Endodermal cell (in vitro differentiated cells): ENCODE measurements at places on chromosomes 11 and 22. TPM values are rescaled to one million over a fixed set of nuclear protein-coding genes. Genes with fewer than 3 reads are reported as not detected.

PITPNM1 gene
- 45.6 to 109 TPM (median 104 TPM) in 3 replicates for total RNA-seq

- DNase-seq, result peak; percentile 98
- peaks cover 5% of the 10 kb centered on the region for H3K4me1 ChIP-seq
- H3K36me3 ChIP-seq, result no peaks in the 10 kb centered on the region
- H3K27me3 ChIP-seq, result no peaks in the 10 kb centered on the region
- no peak overlapping the region for H3K27ac ChIP-seq
- H3K4me3 ChIP-seq, result no peak overlapping the region
Observed at GRCh38 chr22:44735518-44736428, 16.6 kb upstream of the ARHGAP8 start.

DNA sequence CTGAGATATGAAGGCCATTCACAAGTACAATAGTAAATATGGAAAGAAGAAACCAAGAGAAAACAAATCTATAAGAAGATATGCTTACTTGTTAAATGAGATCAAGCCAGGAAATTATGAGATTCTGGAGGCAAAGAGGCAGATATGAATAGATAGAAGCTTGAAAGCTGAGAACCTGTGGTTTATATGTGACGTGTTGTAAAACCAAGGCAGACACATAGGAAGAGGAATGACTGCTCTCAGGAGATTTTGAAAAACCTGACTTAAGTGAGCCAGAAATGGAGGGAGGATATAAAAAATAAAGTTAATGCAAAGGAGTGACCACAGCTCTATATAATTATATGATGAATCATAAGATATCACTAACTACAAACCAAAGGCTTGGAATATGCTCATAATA is 1160.5 kb upstream of the CNTN5 start:
- peaks cover 6% of the 10 kb centered on the region for H3K4me1 ChIP-seq
- H3K4me3 ChIP-seq, result no peak overlapping the region
- no peaks in the 10 kb centered on the region for H3K27me3 ChIP-seq
- no peak for DNase-seq

DNA sequence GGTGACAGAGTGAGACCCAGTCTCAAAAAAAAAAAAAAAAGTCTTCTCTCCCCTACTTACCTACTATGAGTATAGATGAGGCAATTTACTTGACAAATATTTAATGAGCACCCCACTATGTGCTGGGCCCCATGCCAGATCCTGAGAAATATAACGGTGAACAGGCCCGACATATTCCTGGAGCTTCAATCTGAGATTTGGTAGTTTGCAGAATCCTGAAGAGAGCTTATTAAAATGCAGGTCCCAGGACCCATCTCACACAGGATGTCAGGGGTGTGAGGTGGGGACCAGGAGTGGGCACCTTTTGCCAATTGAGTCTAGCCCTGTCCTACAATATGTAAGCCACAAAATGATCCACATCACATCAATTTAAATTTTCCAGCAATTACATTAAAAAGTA is 44.0 kb downstream of the KCNJ4 start:
- H3K27ac ChIP-seq, result no peak overlapping the region
- no peaks in the 10 kb centered on the region for H3K27me3 ChIP-seq
- no peak for DNase-seq
- H3K4me3 ChIP-seq, result no peak overlapping the region
- no peaks in the 10 kb centered on the region for H3K36me3 ChIP-seq
- no peaks in the 10 kb centered on the region for H3K4me1 ChIP-seq

SCUBE2 gene
- total RNA-seq, result 0.47 and 2.0 TPM in 2 replicates

- H3K36me3 ChIP-seq, result no peaks in the 10 kb centered on the region
- H3K27me3 ChIP-seq, result no peaks in the 10 kb centered on the region
- DNase-seq, result no peak
- no peaks in the 10 kb centered on the region for H3K4me1 ChIP-seq
- H3K27ac ChIP-seq, result no peak overlapping the region
Observed at GRCh38 chr11:74299015-74299414, 12.4 kb downstream of the P4HA3 start.

POLD4 gene
- 44.4 and 47.6 TPM in 2 replicates for total RNA-seq

DNA sequence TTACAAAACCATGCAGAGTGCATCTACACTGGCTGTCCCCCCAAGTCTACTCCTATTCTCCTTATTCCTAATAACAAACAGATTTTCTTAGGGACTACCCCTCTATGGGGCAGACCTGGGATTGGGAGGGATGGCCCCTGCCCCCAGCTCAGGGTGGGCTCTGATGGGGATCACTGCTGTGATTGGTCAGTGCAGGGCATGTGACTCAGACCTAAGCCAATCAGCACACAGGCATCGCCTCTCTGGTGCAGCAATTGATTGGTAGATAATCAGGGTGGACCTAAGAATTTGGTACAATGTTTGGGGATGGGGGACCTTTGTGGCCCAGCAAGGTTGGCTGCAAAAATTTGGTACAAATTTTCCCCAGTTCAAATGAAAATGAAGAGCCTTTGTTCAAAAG is 57.2 kb upstream of the SHANK2 start:
- H3K4me1 ChIP-seq, result no peaks in the 10 kb centered on the region
- no peaks in the 10 kb centered on the region for H3K27me3 ChIP-seq
- H3K4me3 ChIP-seq, result no peak overlapping the region
- H3K36me3 ChIP-seq, result no peaks in the 10 kb centered on the region

C11orf97 gene
- total RNA-seq, result not detected in 3 replicates

GRCh38 chr22:38474003-38474607 is 6.2 kb downstream of the KDELR3 start:
- DNase-seq, result peak; percentile 40
- no peaks in the 10 kb centered on the region for H3K27me3 ChIP-seq
- H3K36me3 ChIP-seq, result peaks cover 1% of the 10 kb centered on the region
- no peak overlapping the region for H3K4me3 ChIP-seq

DNA sequence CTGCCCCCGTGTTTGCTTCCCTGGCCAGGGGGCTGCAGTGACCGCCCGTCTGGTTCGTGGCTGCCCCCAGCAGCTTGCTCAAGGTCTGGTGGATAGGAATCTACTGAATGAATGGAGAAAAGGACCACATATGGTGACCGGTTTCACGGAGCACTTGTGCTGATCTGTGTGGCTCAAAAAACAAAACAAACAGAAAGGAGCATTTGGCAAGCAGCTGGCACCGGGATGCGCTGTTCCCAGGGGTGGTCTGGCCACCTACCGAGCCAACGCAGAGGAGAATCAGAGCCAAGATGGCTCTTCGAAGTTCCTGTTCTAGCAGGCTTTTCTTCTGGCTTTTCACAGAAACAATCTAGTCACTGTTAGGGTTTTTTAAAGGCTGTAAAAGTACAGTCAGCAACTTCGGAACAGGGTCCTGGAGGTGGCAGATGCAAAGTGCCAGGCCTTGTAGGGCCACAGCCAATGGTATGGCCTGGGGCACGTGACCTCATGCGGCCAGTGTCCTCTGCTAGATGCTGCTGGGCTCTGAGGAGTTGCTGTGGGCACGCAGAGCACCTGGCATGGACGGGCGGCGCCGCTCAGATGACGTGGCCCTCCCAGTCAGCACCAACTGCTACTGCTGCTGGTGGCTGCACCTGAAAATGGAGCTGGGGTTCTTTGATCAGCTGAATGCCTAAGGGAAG is 27.3 kb upstream of the PACSIN2 start:
- DNase-seq, result no peak
- no peaks in the 10 kb centered on the region for H3K27me3 ChIP-seq
- no peaks in the 10 kb centered on the region for H3K36me3 ChIP-seq
- no peak overlapping the region for H3K27ac ChIP-seq

DNA sequence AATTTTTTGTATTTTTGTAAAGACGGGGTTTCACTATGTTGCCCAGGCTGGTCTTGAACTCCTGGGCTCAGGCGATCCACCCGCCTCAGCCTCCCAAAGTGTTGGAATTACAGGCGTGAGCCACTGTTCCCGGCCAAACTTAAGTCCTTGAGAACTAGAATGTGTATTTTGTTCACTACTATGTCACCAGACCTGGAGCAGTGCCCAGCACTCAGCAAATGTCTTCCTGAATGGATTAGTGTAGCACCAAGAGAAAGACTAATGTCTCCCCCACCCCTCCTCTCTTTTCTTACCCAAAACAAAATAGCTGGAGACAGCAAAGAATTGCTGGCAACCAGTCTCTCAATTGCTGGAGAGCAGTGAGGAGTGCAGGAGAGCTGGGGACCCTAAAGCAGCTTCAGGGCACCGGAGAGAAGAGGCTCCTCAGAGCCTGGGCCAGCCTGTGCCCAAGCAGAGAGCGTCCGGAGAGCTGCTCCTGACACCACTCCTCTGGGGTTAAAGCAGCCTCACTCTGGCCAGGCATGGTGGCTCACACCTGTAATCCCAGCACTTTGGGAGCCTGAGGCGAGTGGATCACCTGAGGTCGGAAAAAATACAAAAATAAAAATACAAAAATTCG is 14.9 kb downstream of the SLC25A18 start:
- H3K4me1 ChIP-seq, result peaks cover 19% of the 10 kb centered on the region
- H3K27ac ChIP-seq, result no peak overlapping the region
- H3K36me3 ChIP-seq, result no peaks in the 10 kb centered on the region

HSCB gene
- total RNA-seq, result 16.7 to 17.7 TPM (median 16.7 TPM) in 3 replicates

DNA sequence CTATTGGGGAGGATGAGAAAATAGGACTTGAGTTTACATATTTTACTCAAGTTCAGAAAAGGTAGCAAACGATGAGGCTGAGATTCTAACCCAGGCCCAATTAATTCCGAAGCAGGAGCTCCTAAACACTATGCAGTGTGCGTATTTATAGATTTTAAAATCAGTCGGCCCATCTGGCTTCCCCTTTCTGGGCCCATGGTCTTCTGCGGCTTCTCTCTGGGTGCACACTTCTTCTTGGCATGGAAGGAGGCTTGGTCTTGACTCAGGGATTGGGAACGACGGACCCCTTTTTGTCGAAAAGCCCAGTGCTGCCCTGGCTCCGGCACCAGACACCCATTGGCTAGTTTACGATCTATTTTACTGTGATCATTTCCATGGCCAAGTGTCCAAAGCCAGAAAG is 1433.8 kb downstream of the BRD1 start:
- no peak overlapping the region for H3K4me3 ChIP-seq
- no peaks in the 10 kb centered on the region for H3K27me3 ChIP-seq
- H3K4me1 ChIP-seq, result peaks cover 4% of the 10 kb centered on the region
- no peaks in the 10 kb centered on the region for H3K36me3 ChIP-seq
- no peak overlapping the region for H3K27ac ChIP-seq
- DNase-seq, result no peak

GRCh38 chr11:128040603-128041002 is 546.8 kb downstream of the ETS1 start:
- H3K4me3 ChIP-seq, result no peak overlapping the region
- no peaks in the 10 kb centered on the region for H3K4me1 ChIP-seq
- H3K36me3 ChIP-seq, result no peaks in the 10 kb centered on the region
- H3K27me3 ChIP-seq, result no peaks in the 10 kb centered on the region
- no peak for DNase-seq

- no peaks in the 10 kb centered on the region for H3K4me1 ChIP-seq
- H3K36me3 ChIP-seq, result peaks cover 3% of the 10 kb centered on the region
- no peak overlapping the region for H3K27ac ChIP-seq
Observed at GRCh38 chr11:96658436-96658835, 268.6 kb downstream of the JRKL start.

DNA sequence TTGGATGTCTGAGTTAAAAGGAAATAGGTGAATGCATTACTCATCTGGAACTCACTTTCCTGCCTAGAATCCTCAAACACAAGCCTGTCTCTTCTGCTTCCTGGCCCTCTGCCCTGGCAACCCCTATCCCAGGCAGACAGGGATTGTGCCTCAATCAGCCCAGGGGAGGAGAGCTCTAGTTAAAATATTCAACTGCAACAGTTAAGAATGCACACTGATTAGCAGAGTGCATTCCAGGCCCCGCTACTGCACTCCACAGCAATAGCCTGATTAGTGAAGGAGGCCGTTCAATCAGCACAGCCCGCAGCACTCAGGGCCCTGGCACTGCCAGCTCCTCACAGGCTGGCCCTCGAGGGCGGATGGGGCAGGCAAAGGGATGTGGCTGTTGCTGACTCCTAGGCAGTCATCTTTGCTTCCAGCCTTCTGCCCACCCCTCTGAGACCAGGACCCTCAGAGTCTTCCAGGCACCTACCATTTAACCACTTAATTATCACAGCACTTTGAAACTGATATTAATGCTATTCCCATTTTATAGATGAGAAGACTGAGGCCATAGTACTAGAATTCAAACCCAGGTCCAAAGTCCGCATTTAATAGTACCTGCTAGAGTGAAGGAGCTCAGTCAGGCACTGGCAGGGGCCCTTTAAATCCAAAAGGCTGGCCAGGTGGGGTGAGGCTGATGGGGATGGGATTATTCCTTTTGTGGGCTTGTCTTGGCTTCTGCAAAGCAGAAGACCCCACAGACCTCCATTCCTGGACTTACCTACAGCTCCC is 435.3 kb downstream of the SOX6 start:
- peak; percentile 37 for DNase-seq
- H3K27me3 ChIP-seq, result no peaks in the 10 kb centered on the region
- no peak overlapping the region for H3K27ac ChIP-seq
- no peaks in the 10 kb centered on the region for H3K4me1 ChIP-seq
- no peak overlapping the region for H3K4me3 ChIP-seq

BACE1-AS gene
- 13.9 and 15.0 TPM in 2 replicates for total RNA-seq
